CD8-positive, alpha-beta memory T cell (primary cell): ENCODE measurements at places on chromosomes 2 and 18.

GRCh38 chr2:41194230-41194629 lies 742.3 kb upstream of the SLC8A1 start:
- no peak for DNase-seq

- peak; percentile 46 for DNase-seq
Measured at GRCh38 chr2:181430406-181431118, 26.6 kb upstream of the ITGA4 start.

DNA sequence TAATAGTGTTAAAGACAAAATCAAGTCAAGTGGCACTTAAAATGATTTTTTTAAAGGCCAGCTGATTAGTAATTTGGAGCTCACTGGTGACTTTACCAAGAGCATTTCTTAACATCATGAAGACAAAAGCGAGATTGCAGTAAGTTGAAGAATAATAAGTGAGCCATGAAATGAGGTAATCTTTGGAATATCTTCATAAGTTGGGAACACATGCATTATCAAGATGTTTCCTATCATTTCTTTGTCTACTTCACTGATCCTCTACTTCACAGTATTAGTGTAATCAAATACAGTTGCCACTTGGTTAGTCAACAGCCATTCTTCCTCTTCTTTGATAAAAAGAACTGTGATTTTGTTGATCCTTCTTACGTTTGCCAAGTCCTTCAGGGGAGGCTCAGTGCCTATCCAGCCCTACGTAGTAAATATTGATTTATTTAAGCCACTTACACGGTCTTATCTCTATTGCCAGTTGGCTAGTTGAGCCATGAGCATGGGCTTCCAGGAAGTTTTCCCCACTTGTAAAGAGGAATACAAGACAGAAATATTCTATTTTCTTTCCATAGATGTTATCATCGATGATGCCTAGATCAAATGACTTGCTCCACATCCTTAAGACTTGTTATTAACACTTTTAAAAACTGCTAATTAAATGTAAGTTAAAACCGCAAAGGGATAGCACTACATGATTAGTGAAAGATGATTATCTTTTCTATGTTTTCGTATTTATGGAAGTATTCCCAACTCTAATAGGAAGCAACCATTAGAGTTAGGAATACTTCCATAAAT lies 46.1 kb downstream of the YES1 start:
- no peak for DNase-seq

GRCh38 chr2:200608341-200609027 lies 22.7 kb downstream of the AOX1 start:
- no peak for DNase-seq
